Substantia nigra (tissue), 51 donors: ENCODE measurements at places on chromosomes 1 and 21.

DNA sequence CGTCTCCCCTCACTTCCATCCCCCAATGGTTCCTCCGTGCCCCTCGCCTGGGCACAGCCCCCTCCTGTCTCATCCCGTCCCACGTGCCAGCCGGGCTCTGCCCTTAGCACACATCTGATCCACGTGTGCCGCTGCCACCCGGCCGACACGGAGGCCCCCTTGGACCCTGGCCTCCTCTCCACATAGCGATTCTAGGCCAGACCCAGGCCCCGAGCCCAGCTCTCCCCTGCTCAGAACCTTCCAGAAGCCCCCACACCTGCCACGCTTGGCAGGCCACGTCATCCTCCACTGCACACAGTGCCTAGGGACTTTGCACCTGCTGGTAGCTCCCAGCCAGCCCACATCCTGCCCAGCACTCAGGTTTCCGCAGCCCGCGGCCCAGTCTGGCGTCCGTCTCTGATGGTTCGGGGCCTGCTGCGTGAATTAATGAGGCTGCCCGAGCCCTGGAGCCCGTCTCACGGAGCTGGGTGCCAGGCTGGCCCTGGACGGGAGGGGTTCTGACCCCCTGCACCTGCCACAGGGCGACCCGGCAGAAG, 20.1 kb downstream of the PLCH2 start:
- no peak for DNase-seq

- no peak for DNase-seq
Measured at GRCh38 chr1:174322202-174322862, 125.4 kb upstream of the GPR52 start.

DNA sequence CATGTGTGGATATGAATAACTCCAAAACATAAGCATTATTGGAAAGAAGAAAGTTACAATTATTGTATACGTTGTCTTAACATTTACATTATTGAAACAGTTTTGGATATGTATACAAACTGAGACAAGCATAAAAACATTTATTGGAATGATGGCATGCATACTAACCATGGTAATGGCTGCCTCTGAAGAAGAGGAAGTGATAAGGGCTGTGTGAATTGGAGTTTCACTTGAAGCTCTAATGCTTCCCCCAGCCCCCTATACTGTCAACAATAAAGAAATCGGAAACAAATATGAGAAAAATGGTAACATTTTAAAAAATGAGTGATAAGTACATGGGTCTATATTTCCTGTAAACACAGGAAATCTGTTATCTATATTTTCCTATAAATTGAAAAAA, 367.7 kb upstream of the DPYD start:
- no peak for DNase-seq

GRCh38 chr1:15507278-15507677, 16.7 kb downstream of the CASP9 start:
- no peak for DNase-seq

- no peak for DNase-seq
Measured at GRCh38 chr1:227068883-227069282, 128.8 kb downstream of the COQ8A start.

GRCh38 chr1:172212124-172212523, 208.4 kb upstream of the C1orf105 start:
- no peak for DNase-seq

- no peak for DNase-seq
Measured at GRCh38 chr1:187226396-187226795, 397.6 kb downstream of the PLA2G4A start.

- DNase-seq: no peak
Measured at GRCh38 chr1:48923116-48923515, 146.4 kb upstream of the BEND5 start.

GRCh38 chr21:37668462-37669239, 247.6 kb downstream of the KCNJ6 start:
- no peak for DNase-seq

GRCh38 chr1:173865468-173866164, 2.2 kb downstream of the GAS5 start:
- DNase-seq: no peak

- no peak for DNase-seq
Measured at GRCh38 chr1:117188816-117189437, 21.8 kb downstream of the VTCN1 start.

DNA sequence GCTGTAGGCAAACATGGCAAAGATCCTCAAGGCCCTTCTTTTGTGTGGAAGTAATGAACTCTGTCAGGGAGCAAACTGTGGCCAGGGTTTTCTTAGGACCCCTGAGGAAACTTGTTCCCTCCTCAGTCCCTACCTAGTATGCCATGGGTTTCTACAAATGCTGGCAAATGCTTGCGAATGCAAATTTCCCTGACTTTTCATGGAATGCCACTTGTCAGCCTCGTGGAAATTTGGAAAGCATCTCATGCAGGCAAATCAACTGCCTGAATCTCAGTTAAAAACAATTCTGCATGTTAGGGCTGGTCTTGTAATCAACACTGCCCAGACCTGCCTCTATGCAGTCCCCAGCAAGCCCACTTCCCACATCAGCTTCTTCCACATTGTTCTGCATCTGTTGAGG, 334.9 kb upstream of the AJAP1 start:
- no peak for DNase-seq

DNA sequence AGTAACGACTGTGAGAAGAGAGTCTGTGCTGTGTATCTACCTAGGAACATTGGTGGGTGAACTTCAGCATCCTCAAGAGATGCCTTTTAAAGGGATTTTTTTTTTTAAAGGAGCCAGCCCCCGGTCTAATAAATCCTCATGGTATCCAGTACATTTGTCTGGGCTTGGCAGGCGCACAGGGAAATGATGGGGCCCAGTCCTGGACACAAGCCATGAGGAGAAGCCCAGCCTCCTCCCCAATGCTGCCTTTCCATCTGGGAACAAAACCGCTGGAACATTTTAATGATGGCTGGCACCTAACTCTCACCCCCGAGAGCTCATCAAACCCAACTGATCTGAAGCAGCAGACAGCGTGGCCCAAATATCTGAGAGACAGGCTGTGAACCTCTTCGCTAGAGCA, 64.2 kb downstream of the ACOT7 start:
- DNase-seq: peak; percentile 12

DNA sequence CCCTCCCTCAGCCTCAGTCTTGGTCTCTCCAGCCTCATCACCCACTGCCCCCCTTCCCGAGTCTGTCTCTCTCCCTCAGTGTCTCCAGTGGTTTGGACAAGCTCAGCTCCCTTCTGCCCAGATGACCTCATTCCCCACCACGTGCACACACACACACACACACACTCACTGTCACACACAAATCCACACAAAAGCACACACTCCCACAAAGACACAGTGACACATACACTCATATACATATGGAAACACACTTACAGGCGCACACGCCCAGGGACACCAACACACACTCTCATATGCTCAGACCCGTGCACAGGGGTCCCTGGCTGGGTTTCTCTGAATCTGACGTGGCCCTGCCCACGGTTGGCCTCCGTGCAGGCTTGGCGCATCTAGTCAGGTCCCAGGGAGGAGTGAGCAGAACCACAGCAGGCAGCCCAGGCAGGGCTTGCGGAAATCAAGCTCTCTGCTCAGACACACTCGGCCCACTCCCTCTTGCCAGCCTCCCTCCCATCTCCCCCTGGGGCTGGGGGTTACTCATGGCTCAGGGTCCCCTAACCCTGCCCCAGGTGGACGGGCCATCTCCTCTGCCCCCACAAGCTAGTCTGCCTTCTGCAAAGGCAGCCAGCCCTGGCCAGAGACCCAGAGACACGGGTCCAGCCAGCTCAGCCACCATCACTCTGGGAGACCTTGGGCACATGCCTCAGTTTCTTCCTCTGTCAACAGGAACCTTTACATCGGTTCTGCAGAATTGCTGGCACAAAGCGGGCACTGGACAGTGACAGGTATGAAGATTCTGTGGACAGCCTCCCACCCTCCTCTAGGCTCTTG, 38.5 kb upstream of the FAM131C start:
- DNase-seq: no peak

DNA sequence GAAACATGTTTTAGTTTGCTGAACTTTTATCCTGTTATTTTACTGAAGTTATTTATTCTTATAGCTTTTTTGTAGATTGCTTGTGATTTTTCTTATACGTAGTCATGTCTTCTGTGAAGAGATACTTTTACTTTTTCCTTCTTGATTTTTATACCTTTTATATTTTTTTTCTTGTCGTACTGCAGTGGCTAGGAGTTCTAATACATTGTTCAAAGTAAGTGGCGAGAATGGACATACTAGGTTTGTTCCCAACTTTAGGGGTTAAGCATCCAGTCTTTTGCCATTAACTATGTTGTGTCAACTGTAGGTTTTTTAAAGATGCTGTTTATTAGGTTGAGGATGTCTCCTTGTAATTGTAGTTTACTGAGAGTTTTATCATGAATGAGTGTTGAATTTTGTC, 36.3 kb downstream of the MAN1A2 start:
- no peak for DNase-seq
